Heart right ventricle (tissue), 16 donors: ENCODE measurements at places on chromosomes 6 and 20.

DNA sequence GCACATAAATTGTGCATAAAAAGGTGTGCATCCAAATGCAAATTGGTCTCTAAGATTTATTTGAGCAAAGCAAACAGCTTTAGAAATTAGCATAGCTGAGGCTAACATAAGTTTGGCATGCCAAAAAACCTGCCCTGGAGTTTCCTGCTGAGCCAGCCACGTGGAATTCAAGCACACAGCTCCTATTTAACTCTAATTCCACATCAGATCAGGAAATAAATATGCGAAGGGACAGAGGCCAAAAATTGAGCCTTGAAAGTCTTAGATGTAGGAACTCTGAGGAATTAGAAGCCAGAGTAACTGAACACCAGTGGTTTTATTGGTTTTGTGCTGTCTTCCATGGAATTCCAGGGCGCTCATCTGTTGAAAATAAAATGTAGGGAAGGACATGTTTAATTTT is 19.6 kb downstream of the SOBP start:
- DNase-seq: no peak

DNA sequence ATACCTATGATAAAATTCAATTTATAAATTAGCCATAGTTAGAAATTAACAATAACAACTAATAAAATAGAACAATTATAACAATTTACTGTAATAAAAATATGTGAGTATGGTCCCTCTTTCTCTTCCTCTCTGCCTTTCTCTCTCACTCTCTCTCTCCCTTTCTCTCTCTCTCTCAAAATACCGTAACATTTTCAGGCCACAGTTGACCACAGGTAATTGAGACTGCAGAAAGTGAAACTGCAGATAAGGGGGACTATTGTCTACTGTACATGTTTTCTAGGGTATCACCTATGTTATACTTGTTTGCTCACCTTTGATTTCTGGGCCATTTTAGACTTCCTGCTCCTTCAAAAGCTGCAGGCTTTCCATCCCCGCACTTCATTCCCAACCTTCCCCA is 46.8 kb downstream of the LY86 start:
- no peak for DNase-seq

GRCh38 chr6:45635284-45635867 is 257.6 kb upstream of the SUPT3H start:
- no peak for DNase-seq

GRCh38 chr6:157811476-157812173 is 11.4 kb upstream of the SNX9 start:
- no peak for DNase-seq

- DNase-seq: no peak
Measured at GRCh38 chr20:15005300-15005986, 668.0 kb upstream of the FLRT3 start.

- DNase-seq: no peak
Measured at GRCh38 chr20:48154040-48154765, 368.9 kb upstream of the SULF2 start.

DNA sequence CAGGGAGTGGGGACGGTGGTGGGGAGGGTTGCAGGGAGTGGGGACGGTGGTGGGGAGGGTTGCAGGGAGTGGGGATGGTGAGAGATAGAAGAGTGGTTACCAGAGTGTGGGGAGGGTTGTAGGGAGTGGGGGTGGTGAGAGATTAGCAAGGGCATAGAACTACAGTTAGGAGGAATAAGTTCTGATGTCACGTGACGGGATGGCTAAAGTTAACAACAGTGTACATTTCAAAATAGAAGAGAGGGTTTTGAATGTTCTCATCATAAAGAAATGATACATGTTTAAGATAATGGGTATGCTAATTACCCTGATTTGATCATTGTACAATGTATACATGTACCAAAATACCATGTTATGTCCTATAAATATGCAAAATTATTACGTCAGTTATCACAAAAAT is 57.6 kb upstream of the FRMD1 start:
- DNase-seq: no peak

DNA sequence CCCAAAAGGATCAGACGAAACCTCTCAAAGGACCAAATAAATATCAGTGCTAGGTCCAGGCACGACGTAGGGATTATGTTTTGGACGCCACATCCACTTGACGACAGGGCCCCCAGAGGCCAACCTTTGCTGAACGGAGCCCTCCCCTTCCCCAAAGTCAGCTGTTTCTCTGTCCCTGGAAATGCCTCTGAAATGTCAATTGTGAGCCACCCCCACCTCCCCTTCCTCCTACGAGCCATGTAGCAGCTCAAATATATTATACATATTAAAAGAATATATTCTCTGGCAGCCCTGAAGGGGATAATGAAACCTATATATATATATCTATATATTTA is 39.6 kb upstream of the BLCAP start:
- no peak for DNase-seq

- DNase-seq: no peak
Measured at GRCh38 chr6:56956491-56956890, 1.6 kb downstream of the BEND6 start.

- no peak for DNase-seq
Measured at GRCh38 chr6:22399693-22400092, 102.9 kb upstream of the PRL start.

GRCh38 chr20:40207655-40208054 is 481.4 kb downstream of the MAFB start:
- DNase-seq: no peak

- DNase-seq: no peak
Measured at GRCh38 chr20:62860924-62861691, 514 bp downstream of the TCFL5 start.

GRCh38 chr6:167892835-167893815 is 66.4 kb downstream of the AFDN start:
- no peak for DNase-seq

- no peak for DNase-seq
Measured at GRCh38 chr20:755941-756340, 12.4 kb downstream of the SLC52A3 start.

DNA sequence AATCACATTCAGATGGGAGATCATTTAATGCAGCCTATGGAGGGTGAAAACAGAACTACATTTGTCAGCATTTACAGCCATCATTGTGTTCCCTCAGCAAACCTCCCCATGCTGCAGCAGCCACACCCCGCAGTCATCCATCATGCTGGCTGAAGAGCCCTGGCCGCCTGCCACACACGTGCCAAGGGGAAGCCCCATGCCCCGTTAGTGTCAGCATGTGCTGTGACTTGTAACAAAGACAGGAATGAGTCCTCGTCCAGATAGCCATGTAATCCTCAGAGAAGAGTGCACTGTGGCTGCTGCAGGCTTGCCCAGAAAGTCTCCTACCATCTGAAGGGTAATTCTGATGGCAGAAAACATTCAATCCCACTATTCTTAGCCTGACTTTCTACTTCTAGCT is 1097.8 kb downstream of the KIF16B start:
- peak; percentile 36 for DNase-seq

DNA sequence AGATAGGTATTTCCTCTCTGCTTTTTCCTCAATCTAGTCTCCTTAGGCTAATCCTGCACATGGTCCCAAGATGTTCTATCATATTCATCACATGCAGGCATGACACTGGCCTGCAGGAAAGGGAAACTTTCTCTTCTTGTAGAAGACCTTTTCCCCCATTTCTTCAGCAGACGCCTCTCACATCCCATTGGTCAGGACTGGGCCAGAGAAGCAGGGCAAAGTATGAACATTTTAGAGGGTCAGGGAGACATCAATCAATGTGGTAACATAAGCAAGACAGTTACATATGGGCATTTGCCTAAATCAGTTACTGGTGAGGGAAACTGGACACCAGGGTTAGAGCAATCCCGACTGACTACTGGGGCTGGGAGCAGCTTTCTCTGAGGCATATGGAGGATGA is 90.1 kb downstream of the CRYBG1 start:
- DNase-seq: no peak

DNA sequence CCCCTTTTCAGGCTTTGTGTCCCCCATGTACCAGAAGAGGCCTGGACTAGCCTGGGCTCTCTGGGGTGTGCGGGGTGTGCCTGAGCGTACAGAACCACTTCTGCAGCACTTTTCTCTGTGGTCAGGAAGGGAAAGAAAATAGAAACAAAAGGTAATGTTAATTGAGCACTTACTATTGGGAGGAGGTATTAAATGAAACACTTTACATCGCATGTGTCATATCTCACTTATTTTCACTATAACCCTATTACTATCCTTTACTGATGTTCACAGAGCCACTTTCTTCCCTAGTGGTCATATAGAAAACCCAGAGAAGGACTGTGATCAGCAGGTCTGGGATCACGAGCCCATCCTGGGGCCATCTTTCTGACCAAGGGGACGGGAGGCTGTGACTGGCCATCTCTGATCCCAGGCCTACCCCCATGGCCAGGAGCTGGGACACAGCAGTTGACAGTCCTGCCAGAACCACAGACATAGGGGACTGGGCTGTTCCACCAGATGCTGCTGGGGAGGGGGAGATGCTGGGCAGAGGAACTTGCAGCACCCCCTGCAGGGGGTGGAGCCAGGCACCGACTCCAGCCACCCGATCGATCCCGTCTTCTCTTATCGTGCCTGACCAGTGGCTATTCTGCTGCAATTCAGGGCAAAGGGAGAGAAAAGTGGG is 107.6 kb downstream of the VEGFA start:
- DNase-seq: no peak

DNA sequence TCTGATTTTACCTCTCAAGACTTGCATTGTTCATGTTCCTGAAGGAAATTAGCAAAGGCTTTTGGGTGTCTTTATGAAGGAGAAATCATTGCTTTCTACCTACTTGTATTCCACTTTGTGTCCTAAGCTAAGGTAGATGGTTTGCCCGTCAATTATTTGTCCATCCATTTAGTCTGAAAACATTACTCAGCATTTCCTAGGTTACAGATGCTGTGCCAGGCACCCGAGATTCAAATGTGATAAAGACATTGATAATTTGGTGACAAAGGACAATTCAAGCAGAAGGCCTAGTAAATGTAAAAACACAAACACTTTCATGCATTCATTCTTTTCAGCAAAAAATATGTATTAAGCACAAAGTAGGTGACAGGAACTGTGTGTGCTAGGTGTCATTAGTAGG is 251.1 kb downstream of the FARS2 start:
- DNase-seq: no peak

DNA sequence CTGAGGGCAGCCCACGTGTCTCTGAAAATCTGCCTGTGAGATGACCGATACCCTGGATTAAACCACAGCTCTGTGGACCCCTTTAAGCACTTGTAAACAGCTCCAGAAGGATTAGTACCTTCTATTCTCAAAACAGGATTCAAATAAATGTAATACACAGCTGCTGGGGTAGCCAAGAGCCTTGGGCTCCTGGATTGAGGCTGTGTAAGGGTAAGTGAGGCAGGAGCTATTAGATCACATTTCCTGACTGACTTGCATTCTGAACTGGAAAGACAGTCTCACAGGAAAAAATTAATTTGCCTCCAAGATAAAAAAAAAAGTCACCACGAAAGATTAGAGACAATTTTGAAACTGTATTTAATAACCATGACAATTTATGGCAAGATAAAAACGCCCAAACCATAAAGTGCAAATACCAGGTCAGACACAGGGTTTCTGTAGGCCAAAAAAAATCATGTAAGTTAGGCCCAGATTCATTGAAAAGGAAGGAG is 78.0 kb downstream of the TRMT11 start:
- DNase-seq: no peak

- no peak for DNase-seq
Measured at GRCh38 chr6:36444470-36444869, 1.7 kb downstream of the KCTD20 start.

GRCh38 chr20:20785226-20785625 is 72.8 kb upstream of the RALGAPA2 start:
- no peak for DNase-seq
